Dermis microvascular lymphatic vessel endothelial cell (primary cell): ENCODE measurements at places on chromosomes 3 and 15. TPM values are rescaled to one million over a fixed set of nuclear protein-coding genes. Genes with fewer than 3 reads are reported as not detected.

Gene ADPRH
- total RNA-seq = 8.7 and 10.5 TPM in 2 replicates

Gene GABRG3
- total RNA-seq = under 0.01 TPM in 1 of 2 replicates, not detected in the other

Gene ZNF774
- total RNA-seq = 0.64 and 1.1 TPM in 2 replicates

Gene TEX264
- total RNA-seq = 28.9 and 48.9 TPM in 2 replicates

Gene CD200R1
- not detected in 2 replicates for total RNA-seq

Gene SOX14
- total RNA-seq = not detected in 2 replicates

Gene WHAMM
- total RNA-seq = 4.4 and 5.8 TPM in 2 replicates

Gene ATP8B4
- total RNA-seq = 0.39 and 2.0 TPM in 2 replicates

Gene SEMA3B
- total RNA-seq = 0.26 and 0.51 TPM in 2 replicates

Gene ST8SIA2
- 0.13 and 0.25 TPM in 2 replicates for total RNA-seq

Gene IL1RAP
- 1.9 and 2.1 TPM in 2 replicates for total RNA-seq

Gene RTP4
- total RNA-seq = 1.3 and 5.2 TPM in 2 replicates

Gene TLE3
- total RNA-seq = 11.4 and 23.4 TPM in 2 replicates

Gene TMEM108
- not detected in 2 replicates for total RNA-seq

Gene HIGD2B
- not detected in 2 replicates for total RNA-seq
